ENCODE measurements at places on chromosomes 13 and 19.

DNA sequence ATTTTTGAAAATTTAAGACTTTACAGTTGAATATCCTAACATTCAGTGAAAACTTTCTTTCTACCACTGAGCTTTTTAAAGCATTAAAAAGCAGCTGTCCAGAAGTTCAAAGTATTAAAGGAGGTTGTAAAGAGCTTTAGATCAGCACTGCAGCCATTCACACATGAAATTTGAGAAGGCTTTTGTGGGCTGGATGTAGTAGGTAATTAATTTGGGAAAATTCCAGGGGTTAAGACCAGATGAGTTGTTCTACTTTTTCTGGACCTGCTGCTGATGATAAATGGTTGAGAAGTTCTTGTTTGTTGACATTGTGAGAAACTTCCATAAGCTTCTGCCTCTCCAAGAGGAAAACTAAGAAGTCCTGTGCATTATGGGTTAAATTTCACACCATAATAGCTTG, 1779.6 kb upstream of the PRR20A start:
- DNase-seq: no peak

DNA sequence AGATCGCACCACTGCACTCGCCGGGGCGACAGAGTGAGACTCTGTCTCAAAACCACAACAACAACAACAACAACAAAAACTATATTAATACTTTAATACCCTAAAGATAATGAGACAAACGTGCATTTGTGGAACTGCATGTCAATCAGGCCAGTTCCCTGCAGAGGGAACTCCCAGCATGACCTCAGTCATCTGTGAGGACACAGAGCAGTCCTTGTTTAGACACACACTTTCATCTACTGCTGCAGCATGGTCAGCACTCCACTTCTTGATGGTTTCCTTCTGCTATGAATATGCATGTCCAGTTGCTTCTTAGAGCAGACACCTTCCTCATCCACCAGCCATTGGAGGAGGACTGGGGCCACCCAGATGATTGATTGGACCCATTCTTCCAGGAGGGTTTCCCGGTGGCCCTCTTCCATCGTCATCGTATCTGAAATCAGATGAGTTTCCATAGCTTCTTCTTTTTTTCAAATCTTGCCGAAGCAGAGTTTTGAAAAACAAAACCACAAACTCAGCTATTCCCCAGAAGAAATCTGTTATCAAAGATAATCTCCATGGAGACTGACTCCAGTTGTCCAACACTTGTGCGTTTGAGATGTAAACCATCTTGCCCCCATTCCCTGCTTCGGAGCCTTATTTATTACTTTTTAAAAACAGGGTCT, 26.5 kb downstream of the ZNF607 start:
- no peak for DNase-seq

GRCh38 chr13:23510979-23511735, 59.1 kb upstream of the TNFRSF19 start:
- DNase-seq: no peak

DNA sequence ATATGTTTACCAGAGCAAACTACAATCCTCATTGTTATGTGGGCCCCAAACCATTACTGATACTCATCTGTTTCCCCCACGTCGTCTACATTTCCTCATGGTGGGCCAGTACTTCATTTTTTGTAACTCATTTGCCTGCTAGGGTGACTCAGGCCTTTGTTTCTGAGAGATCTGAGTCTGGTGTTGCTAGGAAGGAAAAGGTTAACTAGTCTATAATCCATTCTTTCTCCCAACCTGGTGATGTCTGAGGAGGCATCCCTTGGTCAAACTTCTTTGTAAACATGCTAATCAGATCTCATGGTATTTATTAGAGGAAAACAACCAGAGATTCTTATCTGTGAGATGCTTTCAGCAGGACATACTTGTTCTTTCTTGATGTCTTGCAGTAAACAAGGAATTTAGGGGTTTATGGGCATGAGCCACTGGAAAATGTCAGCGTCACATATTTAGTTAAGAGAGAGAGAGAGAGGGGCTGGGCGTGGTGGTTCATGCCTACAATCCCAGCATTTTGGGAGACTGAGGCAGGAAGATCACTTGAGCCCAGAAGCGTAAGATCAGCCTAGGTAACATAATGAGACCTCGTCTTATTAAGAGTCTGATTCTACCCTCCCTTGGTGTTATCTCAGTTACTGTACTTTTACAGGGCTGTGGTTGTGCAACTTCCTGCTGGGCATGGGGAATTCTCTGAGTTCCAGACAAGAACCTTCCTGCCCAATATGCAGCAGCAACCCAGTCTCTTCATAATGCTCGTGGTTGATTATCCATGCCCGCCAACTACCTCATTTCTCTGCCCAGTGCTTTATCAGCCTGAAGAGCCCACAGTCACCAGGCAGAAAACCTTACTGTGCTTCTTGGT, 9.7 kb upstream of the DPRX start:
- peak; percentile 35 for DNase-seq

GRCh38 chr13:100128373-100128772, 39.5 kb downstream of the PCCA start:
- DNase-seq: peak; percentile 17

DNA sequence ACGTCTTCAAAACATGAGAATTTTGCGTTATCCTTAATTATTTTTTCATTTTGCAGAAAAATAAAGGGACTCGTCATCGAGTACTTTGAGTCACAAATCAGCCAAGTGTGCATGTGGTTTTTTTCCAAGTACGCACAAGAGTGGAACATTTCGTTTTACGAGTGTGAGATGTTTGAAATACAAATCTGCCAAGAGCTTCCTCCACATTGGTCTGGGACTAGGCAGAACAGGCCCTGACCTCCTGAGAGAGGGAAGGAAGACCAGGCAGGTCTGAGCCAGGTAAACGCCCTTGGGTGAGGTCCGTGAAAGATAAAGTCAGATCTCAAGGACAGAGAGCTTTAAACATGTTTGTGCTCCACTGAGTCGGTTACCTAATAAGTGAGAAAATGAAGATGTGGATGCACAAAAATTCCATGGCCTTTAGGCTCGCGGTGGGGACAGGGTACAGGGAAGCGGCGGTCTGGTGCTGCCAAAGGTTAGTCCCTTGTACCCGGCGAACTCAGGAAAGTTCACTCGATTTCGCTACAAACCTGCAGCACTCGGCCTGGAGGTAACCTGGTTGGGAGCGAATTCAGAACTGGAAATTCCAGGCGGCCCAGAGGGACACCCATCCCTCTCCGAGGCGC, 473 bp upstream of the ITM2B start:
- no peak for DNase-seq

DNA sequence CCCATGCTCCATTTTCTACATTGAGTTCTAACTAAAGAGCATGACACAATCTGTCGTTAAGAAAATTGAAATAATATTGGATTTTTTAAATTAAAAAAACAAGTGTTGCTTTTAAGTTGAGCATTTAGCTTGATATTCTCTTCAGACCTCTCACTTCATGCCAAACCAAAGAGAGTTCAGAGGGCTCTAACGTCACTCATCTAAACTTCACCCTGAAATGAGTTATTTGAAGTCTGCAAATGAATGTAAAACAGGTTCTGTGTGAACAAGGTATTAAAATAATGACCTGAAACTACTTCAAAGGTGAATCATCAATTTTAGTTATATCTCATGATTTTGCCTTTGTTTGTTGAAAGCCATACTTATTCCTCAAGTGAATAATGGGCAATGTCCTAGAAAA, 61.8 kb downstream of the MRPL57 start:
- DNase-seq: no peak

GRCh38 chr19:48900477-48901406, 630 bp downstream of the NUCB1 start:
- DNase-seq: no peak

GRCh38 chr13:50129706-50130122, 114.5 kb downstream of the KCNRG start:
- DNase-seq: no peak

DNA sequence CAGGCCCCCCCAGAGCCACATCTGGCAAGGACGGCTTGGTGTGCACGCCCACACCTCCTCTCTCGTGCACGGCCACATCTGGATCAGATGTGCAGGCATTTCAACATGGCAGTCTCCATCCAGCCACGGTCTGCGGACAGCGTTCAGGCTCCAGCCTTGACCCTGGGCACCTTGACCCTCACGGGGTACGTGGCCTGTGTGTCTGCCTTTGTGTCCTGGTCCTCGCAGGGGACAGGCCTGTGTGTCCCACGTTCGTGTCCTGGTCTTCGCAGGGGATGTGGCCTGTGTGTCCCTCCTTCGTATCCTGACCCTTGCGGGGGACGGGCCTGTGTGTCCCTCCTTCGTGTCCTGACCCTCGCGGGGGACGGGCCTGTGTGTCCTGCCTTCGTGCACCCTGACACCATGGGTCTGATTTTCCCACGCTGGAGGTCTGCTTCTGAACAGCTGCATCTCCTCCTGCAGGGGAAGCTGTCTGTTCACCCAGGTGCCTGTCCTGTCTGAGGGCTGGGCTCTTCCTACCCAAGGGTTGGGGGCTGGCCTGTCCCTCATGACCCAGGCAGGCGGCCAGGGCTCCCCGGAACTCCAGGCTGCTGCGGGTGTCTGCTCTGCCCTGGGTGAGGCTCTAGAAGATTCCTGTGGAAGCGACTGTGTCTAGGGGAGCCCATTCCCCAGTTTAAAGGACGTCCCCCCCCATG, 25.3 kb downstream of the RASA3 start:
- DNase-seq: no peak

GRCh38 chr13:106530980-106531481, 4.4 kb downstream of the EFNB2 start:
- no peak for DNase-seq

GRCh38 chr13:30421093-30422053, 920 bp upstream of the UBE2L5 start:
- peak; percentile 54 for DNase-seq

DNA sequence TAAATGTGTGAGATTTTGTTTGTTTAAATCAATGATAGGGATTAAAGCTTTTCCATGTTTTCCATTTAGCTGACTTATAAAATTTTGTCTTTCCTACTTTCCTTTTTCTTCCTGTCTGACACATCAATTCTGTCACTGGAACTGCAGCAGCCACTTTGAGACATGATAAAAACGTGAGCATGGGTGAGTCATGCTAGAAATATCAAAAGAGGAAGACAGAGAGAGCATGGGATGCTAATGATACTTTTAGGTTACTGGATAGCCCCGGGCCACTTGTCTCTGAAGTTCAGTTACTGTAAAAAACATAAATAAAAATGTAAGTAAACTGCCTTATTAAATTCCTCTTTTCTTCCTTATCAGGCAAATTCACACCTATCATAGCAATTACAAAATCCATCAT, 1332.0 kb upstream of the PCDH20 start:
- DNase-seq: peak; percentile 62

DNA sequence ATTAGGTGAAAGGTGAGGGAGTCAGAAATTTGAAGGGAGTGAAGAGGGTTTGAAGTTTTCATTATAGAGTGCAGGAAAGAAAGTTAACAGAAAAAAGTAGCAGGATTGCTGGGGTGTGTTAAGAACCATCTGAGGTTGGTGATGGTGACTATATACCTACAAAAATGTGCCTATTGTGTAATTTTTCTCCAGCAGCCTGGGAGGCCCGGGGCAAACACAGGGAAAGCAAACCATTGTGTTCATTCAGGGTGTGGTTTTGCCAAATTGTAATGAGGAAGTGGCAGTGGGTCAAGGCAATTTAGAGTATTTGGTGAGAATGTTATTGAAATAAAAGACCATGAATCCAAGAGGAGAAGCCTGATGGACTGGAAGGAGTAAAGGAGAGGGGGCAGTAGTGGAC, 8.2 kb upstream of the SUCLA2 start:
- DNase-seq: peak; percentile 82

- no peak for DNase-seq
Measured at GRCh38 chr13:98457053-98457452, 119.9 kb downstream of the STK24 start.

DNA sequence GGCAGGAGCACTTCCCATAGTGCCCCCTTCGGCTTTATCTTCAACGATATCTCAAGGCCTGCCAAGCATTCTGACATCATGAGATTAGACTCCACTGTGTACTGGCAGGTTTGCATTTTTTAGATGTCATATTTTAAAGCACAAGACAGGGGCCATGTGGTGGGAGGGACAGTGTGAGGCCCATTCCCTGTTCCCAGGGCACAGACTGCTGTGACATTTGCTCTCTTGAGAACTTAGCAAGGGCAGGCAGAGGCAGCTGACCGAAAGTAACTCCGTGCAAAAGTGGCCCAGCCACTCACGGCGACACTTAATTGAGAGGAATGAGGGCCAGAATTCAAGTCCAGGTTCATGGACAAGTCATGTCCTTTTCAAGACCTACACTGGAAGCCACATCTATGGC, 201.8 kb downstream of the COL4A1 start:
- no peak for DNase-seq

DNA sequence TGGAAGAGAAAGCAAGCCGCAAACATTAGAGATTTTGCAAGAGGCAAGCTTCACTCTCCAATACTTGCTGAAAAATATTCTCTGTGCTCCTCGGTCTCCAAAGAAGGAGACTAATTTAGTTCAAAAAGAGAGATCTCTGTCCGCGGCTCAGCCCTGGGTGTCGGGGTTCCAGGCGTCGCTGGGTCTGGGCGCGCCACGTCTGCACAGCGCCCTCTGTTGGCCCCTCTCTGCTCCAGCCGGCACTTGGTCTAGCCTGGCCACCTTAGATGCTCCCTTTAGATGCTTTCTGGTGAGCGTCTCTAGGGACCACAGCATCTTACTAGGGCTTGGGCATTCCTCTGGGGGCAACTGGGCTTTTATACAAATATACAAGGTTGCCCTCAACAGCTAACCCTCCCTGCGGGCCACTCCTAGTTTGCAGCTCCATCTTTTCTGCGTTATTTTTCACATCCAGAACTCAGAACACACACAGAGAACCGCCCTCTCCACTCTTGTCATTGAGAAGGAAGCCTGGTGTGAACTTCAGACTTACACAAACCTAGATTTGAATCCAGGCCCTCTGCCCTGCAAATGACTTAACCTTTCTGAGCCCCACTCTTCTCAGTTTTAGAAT, 78.3 kb downstream of the CYSLTR2 start:
- no peak for DNase-seq

DNA sequence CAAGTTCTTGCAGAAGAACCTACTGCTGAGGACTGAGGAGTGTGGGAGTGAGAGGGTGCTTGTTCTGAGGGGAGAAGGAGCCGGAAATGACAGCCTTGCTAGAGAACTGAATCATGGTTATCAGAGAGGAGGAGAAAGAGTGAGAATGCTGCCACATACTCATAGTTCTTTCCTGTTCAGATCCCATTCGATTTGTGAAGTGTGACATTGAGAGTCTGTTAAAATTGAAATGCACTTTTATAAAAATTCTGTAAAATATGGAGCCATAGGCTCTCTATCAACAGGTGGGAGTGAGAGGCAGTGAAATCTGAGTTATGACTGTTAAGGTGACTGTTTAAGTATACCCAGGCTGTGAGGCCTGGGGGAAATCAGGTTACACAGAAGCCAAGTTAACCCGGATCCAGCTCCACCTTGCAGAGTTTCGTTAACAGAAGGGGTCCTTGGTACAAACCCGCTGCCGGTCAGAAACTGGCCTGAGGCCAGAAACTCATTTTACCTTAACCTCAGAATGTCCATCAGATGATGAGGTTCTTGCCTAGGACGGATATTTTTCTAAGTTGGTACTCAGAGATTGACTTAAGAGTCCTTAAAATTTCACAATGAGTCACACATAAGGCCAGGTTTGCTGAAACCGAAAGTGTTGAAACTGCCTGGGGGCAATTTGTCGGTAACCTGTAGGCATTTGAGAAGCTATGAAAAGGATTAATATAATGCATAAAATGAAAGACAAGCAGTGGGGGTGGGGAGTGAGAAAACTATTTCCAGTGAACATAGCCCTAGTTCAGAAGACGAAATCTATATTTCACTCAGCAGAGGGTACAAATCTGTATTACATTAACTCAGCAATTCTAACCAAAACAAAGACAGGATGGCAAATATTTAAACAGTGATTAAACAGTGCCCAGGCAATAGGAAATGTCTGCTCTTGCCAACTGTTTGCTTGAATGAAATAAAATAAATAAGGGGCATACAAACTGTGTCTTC, 350.5 kb downstream of the KCNRG start:
- DNase-seq: peak; percentile 85

- no peak for DNase-seq
Measured at GRCh38 chr13:22903301-22903700, 277.5 kb upstream of the SGCG start.

All from NCI-H226 (cell line).